Stimulated activated CD4-positive, alpha-beta T cell treated with anti-CD3 and anti-CD28 coated beads, Interleukin-15, amount 100 ng/mL, for 1 hour (primary cell): ENCODE measurements at places on chromosomes 4 and X.
A peak's percentile ranks its signal among the peaks of the same experiment; 100 is the strongest.

DNA sequence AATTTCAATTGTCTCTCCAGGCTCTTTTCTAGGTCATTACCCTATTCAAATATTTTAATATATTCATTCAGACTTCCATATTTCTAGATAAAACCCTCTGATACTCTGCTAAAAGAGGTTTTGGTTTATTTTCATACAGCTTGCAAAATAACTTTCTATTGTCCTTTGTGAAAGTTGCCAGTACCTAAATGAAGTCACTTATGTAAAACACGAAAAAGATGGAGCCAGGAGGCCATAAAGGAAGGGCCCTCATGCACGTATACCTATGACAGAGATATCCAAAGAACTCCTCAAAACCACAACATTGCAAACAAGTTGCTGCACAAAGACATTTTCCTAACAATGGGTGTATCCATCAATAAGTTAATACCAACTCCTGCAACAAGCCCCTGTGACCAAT, 25.7 kb upstream of the ELOVL6 start:
- no peak for DNase-seq

GRCh38 chrX:79270401-79270800, 96.7 kb downstream of the ITM2A start:
- DNase-seq = peak; percentile 40

DNA sequence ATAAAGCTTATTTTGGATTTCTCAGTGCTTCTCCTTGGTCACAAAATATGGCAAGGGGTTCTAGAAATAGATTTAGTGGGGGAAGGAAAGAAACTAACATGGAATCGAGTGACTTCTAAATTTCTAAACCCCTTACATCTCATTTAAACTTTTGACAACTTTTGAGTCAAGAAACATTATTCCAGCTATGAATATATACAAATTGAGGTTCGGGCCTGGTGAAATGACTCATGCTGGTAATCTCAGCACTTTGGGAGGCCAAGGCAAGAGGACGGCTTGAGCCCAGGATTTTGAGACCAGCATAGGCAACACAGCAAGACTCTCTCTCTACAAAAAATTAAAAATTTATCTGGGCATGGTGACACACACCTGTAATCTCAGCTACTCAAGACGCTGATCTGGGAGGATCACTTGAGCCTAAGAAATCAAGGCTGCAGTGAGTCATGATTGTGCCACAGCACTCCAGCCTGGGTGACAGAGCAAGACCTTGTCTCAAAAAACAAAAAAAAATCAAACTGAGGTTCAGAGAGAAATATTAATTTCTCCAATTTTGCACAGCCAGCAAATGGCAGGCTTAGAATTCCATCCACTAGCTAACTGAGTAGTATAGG, 99.8 kb downstream of the ANXA3 start:
- DNase-seq = no peak

GRCh38 chrX:47212381-47213293, 5.8 kb upstream of the CDK16 start:
- DNase-seq = no peak

DNA sequence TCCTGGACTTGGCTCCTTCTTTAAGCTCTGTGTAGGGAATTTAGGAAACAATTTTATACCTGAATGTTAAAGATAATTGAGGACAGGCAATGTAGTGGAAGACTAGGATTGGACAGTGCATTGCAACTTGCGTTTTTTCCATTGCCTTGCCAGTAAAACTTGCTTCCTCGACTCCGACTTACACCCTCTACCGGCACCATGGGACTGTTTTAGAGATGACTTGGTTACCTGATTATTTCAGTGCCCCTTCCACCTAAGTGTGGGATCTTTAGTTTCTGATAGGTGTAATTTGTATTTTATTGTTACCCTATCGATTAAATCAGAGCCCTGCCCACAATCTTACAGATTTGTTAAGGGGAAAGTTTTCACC, 1.2 kb downstream of the PRPS1 start:
- DNase-seq = no peak

DNA sequence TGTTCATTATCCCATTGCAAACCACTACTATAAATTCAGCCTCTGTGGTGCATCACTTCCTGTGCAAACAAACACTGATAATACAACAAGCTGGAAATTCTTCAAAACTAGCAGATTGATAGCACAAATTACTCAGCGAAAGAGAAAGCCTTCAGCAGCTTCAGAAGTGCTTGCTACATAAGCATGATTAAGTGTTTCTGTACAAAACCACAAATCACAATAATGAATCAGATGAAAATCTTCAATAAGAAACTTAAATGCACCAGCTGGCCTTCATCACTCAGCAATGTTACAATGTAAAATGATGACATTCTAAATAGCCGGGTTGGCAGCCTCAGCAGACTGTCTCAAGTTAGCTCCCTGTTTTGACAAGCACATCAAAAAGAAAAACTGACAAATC, 262.2 kb downstream of the SPOCK3 start:
- DNase-seq = no peak

DNA sequence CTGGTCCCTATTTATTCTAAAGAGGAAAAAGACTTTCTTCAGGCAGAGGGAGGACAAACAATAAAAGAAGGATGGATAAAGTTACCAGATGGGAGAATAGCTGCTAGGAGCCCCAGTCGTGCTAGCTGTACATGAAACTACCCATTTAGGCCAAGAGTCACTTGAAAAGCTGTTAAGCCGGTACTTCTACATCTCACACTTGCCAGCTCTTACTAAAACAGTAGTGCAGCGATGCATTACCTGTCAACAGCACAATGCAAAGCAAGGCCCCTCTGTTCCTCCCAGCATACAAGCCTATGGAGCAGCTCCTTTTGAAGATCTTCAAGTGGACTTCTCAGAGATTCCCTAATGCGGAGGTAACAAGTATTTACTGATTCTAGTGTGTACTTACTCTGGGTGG, 1138.8 kb downstream of the ARAP2 start:
- DNase-seq = no peak

DNA sequence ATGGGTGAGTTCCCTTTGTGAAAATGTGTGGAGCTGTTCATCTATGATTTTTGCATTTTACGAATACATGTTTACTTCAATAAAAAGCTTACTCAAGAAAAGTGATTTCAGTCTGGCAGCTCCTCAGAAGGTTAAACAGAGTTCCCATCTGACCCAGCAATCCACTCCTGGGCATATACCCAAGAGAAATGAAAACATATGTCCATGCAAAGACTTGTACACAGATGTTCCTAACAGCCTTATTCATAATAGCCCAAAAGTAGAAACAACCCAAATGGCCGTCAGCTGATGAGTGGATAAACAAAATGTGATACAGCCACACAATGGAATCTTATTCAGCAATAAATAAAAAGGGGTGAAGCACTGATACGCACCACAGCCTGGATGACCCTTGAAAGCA, 20.8 kb downstream of the CLCN4 start:
- DNase-seq = no peak

- no peak for DNase-seq
Observed at GRCh38 chr4:42702895-42703294, 46.0 kb upstream of the ATP8A1 start.

- no peak for DNase-seq
Observed at GRCh38 chr4:108219998-108220397, 51.3 kb upstream of the LEF1 start.

DNA sequence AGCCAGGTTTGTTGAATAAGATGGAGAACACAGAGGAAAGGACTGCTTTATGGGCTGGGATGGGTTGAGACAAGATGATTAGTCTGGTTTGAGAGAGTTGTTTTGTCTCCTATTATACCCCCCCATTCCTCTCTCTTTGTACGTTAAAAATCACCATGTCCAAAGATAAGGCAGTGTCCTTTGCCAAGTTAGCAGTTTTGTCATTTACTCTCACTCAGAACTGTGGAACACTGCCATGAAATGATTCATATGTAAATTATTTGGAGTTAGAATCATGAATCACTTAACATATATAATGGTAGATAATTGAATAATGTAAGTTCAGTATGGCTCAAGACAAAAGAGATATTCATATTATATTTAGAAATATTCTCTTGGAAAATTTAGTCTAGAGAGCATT, 151.3 kb downstream of the DCLK2 start:
- no peak for DNase-seq

- DNase-seq = no peak
Observed at GRCh38 chr4:168317621-168318020, 931 bp downstream of the DDX60 start.

- DNase-seq = no peak
Observed at GRCh38 chr4:163367651-163368050, 24.0 kb downstream of the NPY5R start.

GRCh38 chr4:115687052-115687755, 573.8 kb upstream of the NDST4 start:
- no peak for DNase-seq

DNA sequence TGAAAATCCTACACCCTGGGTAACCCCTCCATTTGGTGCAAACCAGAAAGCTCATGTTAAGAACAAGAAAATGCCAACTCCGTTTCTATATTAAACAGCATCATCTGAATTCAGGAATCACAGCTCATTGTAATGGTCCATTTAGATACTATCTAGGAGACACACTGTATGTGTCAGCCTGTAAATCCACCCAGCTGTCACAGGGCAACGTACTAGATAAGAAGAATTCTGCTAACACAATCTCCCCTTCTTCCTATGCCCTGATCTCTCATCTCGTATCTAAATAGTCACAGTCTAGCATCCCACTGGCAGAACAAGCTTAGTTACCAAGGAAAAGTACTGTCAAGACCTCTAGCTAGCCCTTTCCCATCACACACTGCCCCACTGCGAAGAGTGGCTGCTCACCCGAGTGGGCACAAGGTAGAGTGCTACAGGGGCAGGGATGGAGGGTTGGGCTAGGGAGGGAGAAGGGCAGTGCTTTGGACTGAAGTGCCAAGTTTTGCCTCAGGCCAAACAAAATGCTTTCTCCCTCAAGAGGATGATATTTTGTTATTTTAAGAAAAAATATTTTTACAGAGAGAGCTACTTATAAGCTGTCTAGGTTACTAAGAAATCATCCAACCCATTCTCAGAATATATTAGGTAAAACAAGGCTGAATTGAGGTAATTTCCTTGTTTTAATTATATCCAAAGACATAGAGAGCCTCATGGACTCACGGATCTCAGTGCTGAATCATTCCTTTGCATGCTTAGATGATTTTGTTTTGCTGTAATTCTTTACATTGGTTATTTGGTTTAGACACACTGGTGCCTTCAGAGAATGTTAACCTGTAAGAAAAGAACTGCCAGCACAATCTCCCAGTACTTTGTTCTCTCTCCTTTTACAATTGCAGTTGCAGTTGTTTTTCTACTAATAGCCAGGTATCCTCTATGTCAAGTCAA, 196.6 kb downstream of the PRDM5 start:
- no peak for DNase-seq

- DNase-seq = no peak
Observed at GRCh38 chr4:168124008-168124641, 31.8 kb downstream of the ANXA10 start.

GRCh38 chrX:132483488-132483887, 5.3 kb downstream of the MBNL3 start:
- DNase-seq = no peak

GRCh38 chr4:129098531-129099001, 2.6 kb downstream of the C4orf33 start:
- DNase-seq = no peak

DNA sequence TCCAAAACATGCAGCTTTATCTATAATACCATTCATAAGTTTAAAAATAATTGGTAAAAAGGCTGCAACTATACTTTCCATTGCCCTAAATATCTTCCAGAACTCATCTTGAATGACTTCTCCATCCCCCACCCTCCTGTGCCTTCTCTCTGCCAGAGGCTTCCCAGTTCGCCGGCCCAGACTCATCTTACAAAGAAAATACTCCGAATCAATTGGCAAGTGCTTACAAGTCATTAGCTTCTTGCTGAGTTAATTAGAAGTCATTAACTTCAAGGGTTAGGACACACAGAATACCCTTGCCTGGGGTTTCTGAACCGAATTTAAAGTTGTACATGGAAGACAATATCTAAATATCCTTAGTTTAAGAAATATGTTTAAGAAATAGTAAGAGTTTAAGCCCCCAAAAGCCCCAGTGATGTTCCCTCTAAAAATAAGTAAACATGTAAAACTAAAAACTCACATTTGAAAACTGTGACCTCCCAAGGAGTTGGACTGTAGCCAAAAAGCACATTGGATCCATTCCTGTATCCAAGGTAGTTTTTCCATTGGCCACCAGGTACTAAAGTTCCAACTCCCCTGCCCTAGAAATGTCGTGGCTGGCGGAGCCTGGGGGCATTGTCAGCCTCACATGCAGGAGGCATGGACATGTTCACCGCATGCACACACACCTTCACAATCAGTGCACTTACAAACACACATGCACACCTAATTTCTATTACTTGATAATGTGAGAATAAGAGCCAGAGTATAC, 535.2 kb upstream of the FAT1 start:
- no peak for DNase-seq

- no peak for DNase-seq
Observed at GRCh38 chr4:83113429-83113786, 1.1 kb downstream of the PLAC8 start.

DNA sequence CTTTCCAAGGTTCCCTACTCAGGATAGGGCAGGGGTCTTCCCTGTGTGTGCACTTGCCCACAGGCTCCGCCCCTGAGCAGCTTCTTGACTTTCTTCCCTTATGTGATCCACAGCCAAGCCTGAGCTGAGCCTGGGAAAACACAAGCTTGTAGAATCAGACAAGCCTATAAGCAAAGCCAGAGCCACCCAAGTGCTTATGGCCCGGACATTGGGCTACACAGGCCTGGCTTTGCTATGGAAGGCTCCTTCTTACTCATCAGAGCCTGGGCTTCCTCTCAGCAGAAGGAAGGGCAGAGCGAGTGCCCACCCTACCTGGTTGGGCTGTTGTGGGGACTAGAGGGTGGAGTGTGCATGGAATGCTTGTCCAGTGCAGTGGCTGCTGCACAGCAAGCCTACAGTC, 1.3 kb upstream of the TNIP2 start:
- no peak for DNase-seq

DNA sequence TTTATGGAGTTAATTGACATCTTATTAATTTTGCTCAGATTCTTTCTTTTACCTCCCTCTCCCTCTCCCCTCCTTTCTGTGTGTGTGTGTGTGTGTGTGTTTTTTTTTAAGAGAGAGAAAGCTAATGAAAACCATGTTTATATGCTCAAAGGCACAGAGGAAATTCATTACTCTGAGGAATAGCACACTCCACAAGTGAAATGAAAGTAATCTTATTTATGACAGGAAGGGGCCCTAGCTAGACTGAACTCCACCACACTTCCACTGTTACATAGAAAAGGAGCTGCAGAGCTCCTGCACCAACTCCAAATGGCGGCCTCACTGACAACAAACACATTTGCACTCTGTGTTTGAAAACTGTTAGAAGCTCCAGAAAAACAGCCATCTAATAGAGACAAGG, 150.6 kb downstream of the RASL11B start:
- DNase-seq = no peak

GRCh38 chr4:85726555-85726954, 251.6 kb downstream of the ARHGAP24 start:
- no peak for DNase-seq

DNA sequence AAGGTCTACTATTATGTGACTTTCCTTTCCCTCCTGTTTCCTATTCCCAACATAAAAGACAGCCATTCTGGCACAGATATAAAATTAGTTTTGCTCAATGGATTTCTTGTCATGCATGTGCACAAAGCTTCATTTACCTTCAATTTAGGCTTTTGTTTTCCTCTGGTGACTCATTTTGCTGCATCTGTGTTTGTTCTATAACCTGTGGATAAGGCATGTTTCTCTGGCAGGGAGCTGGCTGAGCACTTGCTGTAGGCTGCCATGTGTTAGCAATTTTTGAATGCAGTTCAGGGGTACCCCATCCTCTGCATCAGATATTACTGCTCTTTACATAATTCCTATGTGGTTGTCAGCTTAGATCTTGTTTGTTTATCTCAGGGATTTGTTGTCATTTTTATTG, 202.8 kb upstream of the GRID2 start:
- DNase-seq = no peak

GRCh38 chr4:165783626-165784025, 89.4 kb upstream of the TLL1 start:
- DNase-seq = no peak
